ENCODE measurements at places on chromosomes 6 and 20.

DNA sequence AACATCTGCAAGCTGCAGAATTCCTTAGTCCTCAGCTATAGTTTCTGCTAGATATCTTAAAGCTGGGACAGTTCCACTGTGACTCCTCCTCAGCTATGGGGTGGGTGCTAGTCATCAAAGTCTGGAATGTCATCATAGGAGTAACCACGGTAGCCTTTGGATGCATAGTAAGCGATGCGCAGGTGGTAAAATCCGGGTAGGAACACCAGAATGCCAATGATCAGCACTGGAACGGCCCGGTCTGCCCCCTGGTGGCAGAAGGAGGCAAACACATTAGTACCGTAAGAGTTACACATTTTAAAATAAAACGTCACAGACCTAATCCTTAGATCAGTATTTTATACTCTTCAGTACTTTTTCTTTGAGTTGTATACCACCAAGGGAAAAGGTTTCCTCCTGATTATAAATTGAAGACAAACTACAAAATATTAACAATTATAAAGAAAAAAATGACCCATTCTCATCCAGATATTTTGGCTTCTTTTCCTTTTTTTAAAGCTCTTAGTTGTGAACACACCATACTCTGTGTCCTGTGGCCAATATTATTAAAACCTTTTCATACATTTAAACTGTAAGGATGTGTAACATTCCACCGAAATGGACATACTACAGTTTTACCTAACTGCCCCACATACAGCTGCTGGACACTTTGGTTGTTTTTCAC lies 18.9 kb downstream of the PCNA start:
- DNase-seq: peak; percentile 79

DNA sequence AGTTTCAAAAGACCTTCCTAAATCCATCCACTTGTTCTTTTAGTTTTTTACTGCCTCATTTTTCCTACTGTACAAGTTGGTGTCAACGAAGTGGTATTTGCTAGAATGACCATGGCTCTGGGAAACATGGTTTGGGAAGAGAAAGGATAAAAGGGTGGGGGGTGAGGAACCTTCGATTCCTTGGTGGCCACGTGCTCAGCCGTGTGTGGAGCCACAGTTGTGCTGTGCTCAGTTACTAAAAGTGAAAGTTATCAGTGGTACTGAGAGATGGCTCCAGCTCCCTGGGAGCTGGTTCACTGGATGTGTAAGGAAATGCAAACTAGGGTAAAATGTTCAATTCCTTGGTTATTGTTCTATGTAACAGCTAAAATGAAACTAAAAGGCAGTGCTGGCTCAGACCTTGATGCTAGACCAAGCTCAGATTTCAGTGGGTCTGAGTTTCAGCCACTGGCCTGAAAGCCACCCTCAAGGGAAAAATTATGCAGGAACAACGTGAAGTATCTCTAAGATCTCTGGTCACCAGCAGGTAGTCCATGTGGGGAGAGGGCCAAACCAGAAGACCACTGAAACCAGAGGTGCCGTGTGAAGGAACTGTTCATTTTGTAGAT lies 7.4 kb upstream of the SLC22A2 start:
- no peak for DNase-seq

GRCh38 chr20:48008850-48009515 lies 223.7 kb upstream of the SULF2 start:
- DNase-seq: peak; percentile 72

DNA sequence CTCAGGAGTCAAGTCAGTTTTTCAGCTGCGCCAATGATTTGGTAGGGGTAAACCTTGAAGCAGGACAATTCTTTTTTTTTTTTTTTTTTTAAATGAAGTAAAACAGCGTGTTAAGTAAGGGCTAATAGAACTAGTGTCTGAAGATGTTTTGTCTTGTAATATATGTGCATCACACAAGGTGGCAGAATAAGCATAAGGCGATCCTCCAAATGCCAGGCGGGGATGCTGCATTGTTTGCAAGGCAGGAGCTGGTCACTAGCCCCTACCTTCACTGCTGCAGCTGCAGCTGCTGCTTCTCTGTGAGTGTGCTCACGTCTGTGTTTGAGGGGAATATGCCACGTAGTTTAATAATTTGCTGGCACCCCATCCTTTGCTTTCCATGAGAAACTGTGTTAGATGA lies 272.7 kb upstream of the MAP3K7 start:
- DNase-seq: no peak

DNA sequence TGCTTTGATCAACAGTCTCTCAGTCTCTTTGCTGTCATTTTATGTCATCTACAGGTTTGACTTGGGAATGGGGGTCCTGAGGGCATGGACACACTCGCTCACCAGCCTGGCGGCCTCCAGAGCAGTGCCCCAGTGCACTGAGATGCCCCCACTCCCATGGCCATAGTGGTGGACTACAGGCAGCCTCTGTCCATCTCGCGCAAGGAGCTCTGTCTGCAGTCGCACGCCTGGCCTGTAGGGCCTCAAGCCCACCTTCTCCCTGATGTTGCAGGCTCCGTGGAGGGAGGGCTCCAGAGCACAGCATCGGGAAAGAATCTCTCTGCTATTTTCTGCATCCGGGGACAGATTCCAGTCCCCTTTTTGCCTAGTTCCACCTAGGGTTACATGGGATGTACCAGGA lies 22.6 kb downstream of the DDO start:
- DNase-seq: no peak

GRCh38 chr6:115133790-115134189 lies 791.0 kb upstream of the HS3ST5 start:
- DNase-seq: no peak

DNA sequence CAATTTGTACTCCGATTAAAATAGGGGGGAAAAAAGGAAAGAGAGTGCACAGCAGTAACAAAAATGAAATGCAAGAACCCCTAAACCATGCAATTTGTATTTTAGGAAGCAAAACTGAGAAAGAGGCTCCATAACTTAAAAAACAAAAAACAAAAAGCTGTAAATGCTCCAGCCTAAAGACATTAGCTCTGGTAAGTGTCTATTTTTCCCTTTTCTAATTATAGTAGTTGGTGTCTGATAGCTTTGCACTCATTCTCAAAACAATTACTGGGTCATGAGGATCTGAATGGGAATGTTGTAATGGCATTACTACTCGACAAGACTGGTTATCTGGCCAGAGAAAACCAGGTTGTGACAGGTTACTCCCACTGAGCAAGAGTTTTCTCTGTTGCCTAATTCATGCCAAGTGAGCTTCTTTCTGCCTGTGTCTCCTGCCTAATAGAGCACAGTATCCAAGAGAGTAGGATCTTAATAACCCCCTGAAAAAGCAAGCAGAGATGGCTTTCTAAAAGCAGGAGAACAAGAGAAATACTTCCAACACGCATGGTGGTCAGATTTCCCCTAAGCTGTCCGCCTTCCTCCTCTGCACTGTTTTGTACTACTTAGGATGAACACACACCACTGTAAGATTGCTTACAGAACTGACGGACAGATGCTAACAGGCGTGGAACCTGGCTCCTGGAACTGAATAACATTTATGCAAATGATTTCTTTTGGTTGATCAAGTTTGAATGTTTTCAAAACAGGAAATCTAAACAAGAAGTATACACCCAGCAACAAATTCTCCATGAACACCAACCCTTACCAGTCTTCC lies 86.4 kb downstream of the FKBP5 start:
- peak; percentile 22 for DNase-seq

DNA sequence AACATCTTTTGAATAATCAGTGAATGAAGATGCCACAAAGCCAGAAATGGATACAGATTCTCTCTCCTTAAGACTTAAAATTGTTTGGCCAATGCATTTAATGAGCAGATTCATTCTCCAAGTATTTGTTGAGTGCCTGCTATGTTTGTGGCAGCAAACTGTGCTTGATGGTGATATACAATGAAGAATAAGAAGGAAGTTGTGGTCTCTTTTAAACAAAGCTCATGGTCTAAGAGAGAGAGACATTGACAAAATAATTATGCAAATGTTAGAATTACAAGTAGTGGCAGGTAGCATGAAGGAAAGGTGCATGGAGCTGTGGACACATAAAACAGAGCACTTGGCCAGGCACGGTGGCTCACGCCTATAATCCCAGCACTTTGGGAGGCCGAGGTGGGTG lies 28.3 kb downstream of the NFATC2 start:
- DNase-seq: no peak

DNA sequence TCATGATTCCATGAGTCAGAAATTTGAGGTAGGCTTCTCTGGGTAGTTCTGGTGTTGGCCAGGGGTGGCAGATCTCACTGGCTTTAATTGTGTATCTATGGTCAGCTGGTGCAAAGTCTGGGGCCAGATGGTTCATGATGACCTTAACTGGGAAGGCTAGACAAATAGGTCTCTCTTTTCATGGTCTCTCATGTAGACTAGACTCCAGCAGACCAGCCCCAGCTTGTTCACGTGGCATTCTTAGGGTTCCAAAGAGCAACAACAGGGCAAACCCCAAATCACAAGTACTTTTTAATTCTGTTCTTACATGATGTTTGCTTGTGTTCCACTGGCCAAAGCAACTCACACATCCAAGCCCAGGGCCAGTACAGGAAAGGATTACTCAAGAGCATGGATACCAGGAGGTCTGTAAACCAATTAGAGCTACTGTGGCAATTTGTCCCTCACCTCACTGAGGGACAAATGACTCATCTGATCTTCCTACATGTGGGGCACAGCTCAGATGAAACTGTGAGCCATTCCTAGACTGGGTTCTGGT lies 79.5 kb upstream of the PBOV1 start:
- DNase-seq: peak; percentile 37

DNA sequence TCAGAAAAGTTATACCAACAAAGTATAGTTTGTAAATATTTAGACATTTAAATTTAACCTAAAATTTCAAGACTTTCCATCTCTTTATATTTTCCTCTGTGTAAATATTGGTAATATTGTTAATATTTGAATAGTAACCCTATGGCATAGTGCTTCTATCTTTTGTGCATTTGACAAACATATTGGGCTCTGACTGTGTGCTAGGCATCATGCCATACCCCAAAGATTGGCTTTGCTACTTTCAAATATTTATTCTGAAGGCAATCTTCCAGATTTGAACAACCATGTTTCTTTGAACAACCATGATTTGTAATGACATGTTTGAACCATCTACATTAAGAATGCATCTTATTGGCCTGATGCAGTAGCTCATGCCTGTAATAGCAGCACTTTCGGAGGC lies 15.5 kb upstream of the PRDM1 start:
- no peak for DNase-seq

DNA sequence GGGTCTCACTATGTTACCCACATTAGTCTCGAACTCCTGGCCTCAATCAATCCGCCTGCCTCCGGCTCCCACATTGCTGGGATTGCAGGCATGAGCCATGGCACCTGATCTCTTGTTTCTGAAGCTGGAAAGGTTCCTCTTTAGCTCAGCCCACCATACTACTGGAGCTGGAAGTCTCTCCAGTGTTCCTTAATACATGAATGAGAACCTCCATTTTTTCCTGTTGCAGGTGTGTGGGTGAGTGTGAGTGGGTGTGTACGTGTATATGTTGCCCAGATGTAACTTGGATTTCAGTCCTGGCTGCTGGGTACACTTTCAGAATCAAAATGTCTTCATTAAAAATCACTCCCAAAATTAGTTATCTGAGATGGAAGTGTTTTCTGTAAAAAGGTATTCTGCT lies 11.1 kb downstream of the PNPLA1 start:
- DNase-seq: no peak

DNA sequence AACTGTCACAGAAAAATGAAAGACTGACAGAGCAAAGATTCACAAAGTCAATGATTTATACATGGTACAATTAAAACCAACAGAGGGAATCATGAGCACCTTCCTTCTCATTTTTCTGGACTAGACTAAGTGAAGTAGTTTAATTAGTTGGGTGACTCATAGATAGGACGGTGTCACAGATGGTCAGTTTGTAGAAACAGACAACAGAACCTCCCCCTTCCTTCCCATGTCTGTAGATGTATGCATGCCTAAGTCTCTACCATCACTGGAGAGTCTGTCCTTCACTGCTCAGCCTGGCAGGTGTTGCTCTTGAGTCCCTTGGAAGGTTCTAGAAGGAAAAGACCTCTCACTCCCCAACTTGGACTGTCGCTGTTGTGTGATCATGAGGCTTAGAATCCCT lies 75.4 kb upstream of the EEF1E1 start:
- no peak for DNase-seq

DNA sequence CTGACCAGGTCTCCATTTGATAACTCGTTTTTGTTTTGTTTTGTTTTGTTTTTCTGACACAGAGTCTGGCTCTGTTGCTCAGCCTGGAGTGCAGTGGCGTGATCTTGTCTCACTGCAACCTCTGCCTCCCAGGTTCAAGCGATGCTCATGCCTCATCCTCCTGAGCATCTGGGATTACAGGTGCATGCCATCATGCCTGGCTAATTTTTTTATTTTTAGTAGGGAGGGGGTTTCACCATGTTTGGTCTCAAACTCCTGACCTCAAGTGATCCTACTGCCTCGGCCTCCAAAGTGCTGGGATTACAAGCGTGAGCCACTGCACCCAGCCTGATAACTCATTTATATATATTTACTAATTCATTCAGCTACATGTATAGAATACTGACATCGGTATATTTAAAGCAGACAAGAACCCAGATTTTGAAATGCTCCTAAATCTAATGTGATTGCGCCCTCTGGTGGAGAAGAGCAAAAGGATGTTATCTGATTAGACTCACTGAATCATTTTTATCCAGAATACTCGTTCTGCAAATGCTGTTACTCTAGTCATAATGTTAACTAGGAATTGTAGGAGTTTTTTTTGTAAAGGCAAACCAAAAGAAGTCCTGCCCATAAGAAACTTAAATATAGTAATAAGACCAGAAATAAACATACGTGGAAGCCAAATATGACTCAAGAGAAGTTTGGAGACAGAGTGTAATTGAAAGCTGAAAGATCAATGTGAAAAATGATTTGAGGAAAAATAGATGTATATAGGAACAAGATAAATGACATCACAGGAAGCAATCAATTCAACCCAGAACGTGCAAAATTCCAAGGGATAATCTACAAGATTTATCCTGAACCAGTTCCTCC lies 5.3 kb upstream of the COL12A1 start:
- peak; percentile 38 for DNase-seq
